ENCODE measurements at places on chromosomes 12 and 14.

- no peak for DNase-seq
Observed at GRCh38 chr12:106973545-106973944, 13.4 kb downstream of the MTERF2 start.

- DNase-seq, result no peak
Observed at GRCh38 chr12:49939707-49940106, 10.8 kb upstream of the AQP2 start.

DNA sequence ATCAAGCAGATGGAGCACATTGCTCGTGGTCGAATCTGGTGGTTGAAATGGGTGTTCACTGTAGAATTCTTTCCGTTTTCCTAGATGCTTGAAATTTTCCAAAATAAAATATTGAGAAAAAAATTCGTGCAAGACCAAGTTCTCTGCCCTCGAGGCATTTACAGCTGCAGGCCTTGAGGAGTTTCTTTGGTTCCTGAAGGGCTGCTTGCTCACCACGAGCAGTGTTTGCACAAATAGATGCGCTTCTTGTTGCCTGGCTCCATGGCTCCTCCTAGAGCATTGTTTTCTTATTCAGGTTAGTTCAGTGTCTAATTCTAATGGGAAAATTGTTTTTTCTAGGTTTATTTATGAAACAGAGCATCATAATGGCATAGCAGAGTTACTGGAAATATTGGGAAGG, 74.5 kb upstream of the DYNC1H1 start:
- peak; percentile 39 for DNase-seq

DNA sequence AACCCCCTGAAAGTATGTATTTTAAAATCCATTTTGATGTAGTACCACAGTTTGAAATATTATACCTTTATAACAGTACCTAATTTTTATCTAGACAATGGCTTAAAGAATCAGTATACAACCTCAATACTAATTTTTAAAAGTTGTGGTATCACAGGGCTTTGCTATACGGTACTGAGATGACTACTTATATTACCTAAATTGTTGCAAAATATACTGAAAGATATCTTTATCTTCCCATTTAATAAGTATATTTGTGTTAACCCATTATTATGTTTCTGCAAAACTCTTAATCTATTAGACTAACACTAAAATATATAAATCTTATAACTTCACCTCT, 67.1 kb downstream of the RALGAPA1 start:
- DNase-seq, result no peak

DNA sequence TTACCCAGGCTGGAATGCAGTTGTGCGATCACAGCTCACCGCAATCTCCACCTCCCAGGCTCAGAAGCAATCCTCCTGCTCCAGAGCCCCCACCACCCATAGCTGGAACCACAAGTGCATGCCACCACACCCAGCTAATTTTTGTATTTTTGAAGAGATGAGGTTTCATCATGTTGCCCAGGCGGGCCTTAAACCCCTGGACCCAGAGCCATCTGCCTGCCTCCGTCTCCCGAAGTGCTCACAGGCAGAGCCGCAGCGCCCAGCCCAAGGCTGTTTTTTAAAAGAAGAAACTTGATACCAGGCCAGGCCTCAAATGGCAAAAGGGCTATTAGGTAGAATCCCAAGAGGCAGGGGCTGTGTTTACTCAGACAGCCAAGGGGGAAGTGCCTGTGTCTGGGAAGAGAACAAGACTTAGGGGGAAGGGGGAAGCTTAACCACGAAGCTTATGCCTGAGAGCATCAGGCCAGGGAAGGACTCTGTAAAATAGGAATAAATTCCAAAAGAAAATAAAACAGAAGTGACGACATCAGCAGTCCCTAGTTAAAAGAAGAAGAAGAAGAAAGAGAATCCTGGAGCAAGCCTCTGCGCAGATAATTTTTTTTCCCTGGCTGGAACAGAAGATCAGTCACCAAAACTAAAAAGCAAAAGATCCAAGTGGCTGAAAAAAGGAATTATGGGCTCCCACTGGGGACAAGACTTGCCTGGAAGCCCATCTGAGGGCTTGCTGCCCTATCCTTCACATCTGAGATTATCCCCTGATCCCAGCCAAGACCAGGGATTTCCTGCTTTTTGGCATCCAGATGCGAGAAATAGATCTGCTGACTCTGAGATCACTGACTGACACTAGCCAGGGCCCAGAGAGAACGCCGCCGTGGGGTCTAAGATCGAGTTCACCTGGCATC, 170.5 kb downstream of the NDUFA12 start:
- no peak for DNase-seq

- no peak for DNase-seq
Observed at GRCh38 chr14:68624541-68625220, 168.2 kb downstream of the ZFP36L1 start.

DNA sequence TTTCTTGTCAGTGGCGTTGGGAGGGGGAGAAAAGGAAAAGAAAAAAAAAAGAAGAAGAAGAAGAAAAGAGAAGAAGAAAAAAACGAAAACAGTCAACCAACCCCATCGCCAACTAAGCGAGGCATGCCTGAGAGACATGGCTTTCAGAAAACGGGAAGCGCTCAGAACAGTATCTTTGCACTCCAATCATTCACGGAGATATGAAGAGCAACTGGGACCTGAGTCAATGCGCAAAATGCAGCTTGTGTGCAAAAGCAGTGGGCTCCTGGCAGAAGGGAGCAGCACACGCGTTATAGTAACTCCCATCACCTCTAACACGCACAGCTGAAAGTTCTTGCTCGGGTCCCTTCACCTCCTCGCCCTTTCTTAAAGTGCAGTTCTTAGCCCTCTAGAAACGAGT, 1.9 kb downstream of the ASCL1 start:
- no peak for DNase-seq

- no peak for DNase-seq
Observed at GRCh38 chr12:106308121-106308520, 5.6 kb downstream of the TCP11L2 start.

GRCh38 chr12:84785281-84785680, 127.3 kb downstream of the SLC6A15 start:
- no peak for DNase-seq

GRCh38 chr14:96201157-96201556, 3.5 kb upstream of the BDKRB2 start:
- no peak for DNase-seq

DNA sequence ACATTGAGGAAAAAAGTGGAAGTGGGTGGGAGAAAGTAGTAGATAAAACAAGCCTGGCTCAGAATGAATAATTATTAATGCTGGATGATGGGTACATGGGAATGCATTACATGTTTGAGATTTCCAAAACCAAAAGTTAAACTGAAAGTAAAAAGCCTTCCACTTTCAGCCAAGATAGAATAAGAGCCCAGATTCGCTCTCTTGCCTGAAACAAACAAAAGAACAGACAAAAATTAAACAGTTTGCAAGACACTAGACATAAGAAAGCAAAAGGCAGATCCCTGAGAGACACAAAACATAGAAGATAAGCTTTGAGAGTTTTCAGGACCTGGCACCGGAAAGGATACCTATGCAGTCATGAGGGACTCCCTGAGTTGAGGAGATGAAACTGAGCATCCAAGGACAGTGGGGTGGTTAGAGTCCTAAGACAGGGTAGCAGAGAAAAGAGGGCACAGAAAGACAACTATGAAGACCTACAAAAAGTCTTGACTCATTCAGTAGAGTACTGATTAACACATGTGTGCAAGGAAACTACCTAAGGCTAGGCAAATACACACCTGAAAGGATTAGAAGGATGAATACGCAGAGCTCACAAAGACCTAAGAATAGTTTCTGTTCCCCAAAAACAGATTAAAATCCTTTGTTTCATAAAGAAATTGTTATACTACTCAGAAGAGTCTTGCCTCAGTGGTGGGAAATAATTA, 54.1 kb downstream of the CEP83 start:
- DNase-seq, result no peak

DNA sequence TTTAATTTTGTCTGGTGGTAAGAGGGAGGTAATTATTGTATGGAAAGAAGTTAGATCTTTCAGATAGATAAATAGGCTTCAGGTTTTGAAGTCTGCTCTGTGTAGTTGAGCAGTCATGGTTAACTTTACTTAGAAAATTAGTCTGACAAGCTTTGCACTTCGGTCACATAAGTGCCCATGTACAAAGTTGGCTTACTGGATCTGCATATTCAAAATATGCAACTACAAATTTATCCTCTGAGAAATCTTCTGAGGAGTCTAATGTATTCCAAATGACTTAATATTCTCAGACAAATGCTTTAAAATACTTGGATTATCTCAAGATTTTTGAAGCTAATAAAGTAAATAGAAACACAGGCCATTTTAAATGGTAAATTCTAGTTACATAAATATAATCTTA, 61.2 kb downstream of the ETNK1 start:
- no peak for DNase-seq

- no peak for DNase-seq
Observed at GRCh38 chr14:53956427-53957201, at the start of gene BMP4. TSS of gene BMP4 (minus strand) at chr14:53956825. CDS start at chr14:53952222, 4,603 bp downstream.

DNA sequence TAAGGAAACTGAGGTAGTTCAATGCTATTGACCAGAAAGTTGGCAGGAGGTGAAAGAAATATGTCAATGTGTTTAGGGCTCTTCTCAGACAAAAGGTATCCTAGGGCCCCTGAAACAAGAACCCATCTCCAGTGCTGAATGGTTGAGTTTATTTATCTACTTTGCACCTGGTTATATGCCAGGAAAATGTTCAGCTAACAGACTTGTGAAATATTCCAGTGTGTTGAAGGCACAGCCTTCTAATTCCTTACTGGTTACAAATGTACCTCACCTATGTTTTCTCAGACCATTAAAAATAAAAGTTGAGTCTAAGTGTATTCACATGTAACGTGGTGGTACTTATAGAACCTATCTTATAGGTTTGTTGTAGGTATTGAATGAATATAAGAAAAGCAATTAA, 511.7 kb upstream of the SEL1L start:
- no peak for DNase-seq

- no peak for DNase-seq
Observed at GRCh38 chr14:67570453-67570852, 29.6 kb downstream of the PIGH start.

- no peak for DNase-seq
Observed at GRCh38 chr12:76398106-76398505, 49.9 kb upstream of the BBS10 start.

DNA sequence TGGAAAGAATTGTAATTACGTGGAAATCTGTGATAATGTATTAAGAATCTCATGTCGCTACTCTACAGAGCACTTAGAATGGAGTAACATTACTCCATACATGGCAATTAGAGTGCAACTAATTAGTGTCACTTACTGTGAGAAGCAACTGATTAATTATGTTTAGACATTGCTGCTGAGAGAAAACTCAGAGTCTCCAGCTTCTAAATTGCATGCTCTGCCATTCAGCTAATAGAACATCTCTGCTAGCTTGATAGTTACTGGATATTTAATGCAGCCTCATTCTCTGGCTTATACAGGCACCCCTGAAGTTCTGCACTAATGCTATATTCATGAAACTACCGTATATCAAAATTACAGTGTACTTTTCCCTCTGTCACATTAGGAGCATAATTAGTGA, 338.4 kb downstream of the ADAMTS20 start:
- no peak for DNase-seq

DNA sequence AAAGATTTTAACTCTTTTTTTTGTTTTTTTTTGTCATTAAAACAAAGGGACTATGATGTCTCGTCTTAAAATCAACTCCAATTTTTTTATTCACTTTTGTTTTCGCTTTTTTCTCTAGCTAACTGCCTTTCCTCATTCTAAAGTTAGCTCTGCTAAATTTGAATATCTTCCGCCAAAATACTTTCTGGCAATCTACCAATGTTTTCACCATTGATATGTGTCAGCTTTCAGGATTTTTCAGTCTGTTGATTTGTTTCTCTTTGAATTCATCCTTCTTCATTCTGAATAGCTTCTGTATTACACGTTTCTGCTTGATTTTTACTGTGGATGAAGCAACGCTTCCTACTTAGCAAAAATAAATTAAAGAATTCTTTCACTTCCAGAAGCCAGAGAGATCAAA, 38.7 kb upstream of the NOVA1 start:
- DNase-seq, result no peak

DNA sequence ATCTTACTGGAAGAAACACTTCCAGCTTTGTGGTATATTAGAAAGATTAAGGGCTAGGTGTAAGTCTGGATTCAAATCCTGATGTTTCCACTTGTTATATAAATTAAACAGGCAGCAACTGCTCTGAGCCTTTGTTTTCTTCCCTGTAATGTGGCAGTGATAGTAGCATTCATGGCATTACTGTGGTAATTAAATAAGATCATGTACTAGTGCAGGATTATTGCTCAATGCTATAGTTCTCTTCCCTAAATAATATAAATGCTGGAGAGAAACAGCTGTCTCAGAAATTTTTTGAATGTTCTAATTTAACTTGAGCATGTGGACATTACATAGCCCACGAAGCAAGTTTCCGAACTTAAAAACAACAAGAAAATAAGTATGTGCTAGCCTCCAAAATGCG, 5.4 kb downstream of the TMEM117 start:
- no peak for DNase-seq

GRCh38 chr14:93114713-93115068, 1.0 kb downstream of the ITPK1 start:
- peak; percentile 35 for DNase-seq

GRCh38 chr12:12428961-12429657, 72.2 kb downstream of the BORCS5 start:
- DNase-seq, result no peak
